Activated CD4-positive, alpha-beta T cell treated with anti-CD3 and anti-CD28 coated beads for 24 hours (primary cell): ENCODE measurements at places on chromosomes 6 and 20.

DNA sequence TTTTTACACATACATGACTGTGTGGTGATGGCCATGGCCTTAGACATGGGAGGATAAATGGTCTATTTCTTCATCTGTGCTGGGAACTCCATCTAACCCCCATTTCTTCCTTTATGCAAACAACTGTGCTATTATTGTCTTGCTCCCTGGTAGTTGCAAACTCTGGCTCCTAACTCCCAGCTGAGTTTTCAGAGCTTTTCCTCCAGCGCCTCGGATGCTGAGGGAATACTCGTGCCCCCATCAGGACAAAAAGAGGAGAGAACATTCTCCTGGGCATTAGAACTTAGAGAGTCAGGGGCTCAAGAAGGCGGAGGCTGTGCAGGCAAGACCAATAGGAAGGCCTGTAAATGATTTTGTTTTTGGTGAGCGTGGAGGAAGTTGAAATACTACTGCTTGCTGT, 2.1 kb downstream of the DAAM2 start:
- no peak for DNase-seq

GRCh38 chr20:63177134-63177784, 38.7 kb downstream of the YTHDF1 start:
- DNase-seq, result no peak

- no peak for DNase-seq
These were observed 55.3 kb upstream of the GPR6 start for GRCh38 chr6:109922851-109923250.

DNA sequence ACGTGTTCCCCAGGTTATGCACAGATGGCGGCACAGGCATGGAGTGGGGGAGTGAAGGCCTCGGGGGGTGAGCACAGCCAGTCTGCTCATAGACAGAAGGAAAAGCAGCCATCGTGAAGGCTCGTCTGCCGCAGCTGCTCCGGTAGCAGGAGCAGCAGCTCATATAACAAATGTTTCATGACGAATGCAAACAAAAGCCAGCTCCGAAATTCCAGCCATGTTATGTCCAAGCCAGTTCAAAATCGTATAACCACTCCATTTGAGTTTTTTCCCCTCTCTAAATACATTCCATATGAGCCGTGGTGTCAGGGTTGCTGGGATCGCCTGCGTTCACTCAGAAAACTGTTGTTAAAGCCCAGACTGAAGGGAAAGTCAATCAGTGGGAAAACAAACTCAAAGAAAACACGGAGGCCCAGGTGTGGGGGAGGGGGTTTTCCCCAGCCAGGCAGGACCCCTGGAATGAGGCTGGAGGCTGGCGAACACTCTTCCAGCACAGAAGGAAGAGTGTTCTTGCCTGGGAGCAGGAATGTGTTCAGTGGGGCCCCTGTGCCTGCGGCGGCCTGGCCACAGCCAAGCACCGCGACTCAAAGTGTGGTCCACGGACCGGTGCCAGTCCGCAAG, 280.4 kb upstream of the TAB2 start:
- no peak for DNase-seq

GRCh38 chr20:46087161-46087560, 2.6 kb downstream of the NCOA5 start:
- DNase-seq, result no peak

- no peak for DNase-seq
These were observed 170.2 kb upstream of the PMEPA1 start for GRCh38 chr20:57879779-57880570.

DNA sequence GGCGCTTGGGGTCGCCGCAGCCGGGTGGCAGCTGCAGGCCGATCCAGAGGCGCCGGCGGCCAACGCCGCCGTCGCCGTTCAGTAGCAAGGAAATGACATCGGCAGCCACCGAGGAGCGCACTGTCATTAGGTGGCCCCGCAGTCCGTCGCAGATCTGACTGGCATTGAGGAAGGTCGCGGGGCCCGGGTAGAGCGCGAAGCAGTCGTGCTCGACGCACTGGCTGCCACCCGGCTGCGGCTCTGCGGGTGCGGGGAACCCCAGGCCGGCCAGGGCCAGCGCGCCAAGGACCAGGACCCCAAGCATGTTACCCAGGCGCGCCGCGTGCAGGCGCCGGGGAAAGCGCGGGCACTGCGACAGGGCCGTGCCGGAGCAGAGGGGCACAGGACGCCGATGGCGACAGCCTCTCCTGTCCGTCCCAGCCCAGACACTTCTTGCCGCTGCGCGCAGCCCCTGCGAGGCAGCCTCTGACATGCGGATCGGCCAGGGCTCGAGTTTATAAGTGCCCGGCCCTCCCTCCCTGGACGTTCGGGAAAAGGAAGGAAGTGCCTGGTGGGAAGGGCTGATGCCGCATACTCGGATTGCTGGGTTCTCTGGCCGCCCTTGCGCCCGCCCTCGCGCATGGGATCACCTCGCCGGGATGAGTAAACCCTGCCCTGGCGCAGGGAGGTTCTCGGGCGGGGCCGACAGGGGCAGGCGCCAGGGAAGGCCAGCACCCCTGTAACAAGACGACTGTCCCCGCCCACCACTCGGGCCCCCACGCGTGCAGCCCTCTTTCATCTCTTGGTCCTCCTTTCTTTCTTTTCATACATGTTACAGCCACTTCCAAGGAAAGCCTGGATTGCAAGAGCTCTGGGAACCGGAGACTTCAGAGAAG, at the start of gene THBD:
THBD (minus strand) TSS at position 472 of the 875 bp plus-strand sequence; CDS start at position 304, 168 bp downstream.
- no peak for DNase-seq

GRCh38 chr6:157019115-157019641, 242.0 kb downstream of the ARID1B start:
- no peak for DNase-seq

DNA sequence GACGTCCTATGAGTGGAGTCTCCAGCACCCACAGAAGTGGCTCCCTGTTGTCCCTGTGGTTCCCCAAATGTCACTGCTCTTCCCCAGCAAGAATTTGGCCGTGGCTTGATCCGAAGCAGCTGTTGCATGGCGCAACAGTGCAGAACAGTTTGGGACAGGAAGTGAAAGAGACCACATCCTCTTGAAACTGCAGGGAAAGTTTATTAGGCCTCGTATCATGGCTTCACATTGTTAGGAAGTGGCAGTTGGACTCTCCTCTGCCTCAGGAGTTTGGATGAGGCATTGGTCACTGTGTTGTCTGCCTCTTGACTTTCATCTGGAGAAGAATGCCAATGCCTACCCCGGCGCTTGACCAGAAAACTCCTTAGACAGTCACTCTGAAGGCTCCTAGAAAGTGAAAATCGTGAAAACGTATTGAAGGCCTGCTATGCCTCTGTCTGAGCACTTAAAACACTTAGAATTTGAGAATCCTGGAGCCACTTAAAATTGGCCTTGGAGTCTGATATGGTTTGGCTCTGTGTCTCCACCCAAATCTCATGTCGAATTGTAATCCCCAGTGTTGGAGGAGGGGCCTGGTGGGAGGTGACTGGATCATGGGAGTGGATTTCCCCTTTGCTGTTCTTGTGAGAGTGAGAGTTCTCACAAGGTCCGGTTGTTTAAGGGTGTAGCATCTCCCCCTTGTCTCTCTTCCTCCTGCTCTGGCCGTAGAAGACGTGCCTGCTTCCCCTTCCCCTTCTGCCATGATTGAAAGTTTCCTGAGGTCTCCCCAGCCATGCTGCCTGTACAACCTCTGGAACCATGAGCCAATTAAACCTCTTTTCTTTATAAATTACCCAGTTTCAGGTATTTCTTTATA, 334.9 kb upstream of the JARID2 start:
- no peak for DNase-seq

DNA sequence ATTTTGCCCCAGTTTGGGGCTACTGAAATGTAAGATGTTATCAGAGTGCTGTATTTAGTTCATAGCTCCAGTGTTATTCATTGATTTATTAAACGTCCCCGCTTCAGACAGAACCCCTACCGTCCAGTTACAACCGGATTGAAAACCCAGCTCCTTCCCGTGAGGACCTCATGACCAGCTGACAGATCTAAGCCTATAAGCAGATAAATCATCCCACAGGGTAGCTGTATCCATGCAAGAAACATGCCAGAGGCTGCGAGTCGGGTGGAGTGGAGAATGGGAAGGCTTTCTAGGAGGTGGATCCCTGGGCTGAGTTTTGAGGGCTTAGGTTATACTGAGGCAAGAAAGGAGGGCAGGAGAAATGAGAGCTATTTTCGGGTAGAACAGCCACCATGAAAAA, 260.0 kb downstream of the ARID1B start:
- no peak for DNase-seq

DNA sequence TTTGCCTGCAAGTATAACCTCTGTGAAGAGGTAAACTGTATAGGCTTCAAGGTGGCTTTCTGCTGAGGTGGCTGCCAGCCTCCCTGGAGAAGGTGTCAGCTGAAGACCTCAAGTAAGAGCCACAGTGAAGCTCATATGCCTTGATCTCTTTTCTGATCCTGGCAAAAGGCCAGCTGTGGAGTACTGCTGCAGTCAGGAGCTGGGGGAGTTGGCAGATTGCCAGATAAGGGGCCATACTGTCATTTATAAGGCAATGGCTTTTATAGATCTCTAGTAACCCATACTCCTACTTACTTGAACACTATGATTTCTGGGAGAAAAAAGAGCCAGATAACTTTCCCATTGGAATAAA, 8.8 kb upstream of the CEP85L start:
- no peak for DNase-seq

DNA sequence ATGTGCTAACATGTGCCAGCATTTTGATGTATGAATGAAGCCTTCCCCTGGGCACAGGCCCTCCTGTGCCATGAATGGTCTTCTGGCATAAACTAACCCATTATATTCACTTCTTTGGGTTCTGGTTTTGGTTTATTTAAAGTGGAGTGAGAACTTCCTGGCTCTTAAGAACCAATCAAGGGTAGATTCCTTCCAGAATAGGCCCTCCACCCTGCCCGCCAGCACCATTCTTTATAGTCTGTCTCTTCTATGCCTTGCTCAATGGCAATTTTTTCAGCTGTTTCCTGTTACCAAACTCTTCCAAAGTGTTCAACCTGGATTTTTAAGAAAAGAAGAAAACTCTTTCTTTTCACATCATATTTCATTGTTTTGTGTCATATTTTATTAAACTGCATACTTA, 44.1 kb downstream of the VEGFA start:
- no peak for DNase-seq

DNA sequence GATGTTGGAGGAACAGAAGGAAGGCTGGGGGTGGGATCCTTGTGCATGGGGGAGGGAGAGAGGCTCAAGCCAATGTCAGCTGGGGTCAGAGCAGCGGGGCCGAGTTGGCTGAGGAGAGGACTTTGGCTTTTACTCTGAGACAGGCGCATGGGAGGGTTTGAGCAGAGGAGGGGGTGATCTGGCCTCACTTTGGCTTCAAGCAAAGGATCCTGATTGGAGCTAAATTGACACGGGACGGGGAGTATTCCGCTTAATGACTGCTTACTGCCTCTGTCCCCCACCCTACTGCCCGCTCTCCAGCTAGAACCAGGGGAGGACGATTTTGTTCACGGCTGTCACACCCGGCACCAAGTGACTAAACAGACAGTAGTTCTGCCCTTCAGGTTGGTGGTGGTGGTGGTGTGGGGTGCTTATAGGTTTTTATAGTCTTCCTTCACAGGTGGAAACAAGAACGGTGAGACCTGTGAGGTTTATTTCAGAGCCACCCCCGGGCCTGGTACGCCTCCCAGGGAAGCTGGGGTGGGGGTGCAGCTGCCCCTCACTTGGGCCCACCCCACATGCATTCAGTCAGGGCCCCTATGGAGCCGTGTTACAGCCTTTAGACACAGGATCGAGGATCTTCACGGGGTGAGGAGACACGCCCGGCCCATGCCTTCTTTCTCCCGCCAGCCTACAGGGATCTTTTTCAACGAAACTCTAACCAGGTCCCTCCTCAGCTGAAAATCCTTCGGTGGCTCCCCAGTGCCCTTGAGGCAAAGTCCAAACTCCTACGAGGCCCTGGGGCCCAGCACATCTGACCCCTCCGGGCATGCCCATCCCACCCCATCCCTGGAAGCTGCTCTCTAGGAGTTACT, 1.3 kb upstream of the SNAI1 start:
- DNase-seq, result no peak

DNA sequence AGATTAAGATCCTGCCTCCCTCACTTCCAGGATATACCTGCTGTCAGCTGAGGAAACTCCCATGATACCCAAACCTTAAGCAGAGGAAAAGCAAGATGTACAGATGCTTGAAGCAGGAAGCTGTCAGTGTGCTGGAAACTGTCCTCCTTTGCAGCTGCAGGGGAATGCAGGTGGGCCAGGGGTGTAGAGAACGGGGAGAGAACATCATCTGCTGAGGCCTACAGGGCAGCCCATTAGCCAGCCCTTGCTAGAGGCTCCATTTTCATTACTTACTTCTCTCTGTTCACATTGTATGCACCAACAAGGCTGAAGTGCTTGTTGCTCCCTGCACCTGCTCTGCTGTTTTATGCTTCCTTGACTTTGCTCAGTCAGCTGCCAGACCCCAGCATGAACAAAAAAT, 119.1 kb downstream of the PRND start:
- no peak for DNase-seq

- no peak for DNase-seq
These were observed 73.0 kb upstream of the KCNG1 start for GRCh38 chr20:51095633-51096521.

GRCh38 chr20:23126281-23127061, 40.3 kb upstream of the CD93 start:
- no peak for DNase-seq

GRCh38 chr6:143754204-143754603, 76.4 kb downstream of the PHACTR2 start:
- no peak for DNase-seq

GRCh38 chr6:31577579-31577966, 2.2 kb downstream of the TNF start:
- DNase-seq, result no peak

DNA sequence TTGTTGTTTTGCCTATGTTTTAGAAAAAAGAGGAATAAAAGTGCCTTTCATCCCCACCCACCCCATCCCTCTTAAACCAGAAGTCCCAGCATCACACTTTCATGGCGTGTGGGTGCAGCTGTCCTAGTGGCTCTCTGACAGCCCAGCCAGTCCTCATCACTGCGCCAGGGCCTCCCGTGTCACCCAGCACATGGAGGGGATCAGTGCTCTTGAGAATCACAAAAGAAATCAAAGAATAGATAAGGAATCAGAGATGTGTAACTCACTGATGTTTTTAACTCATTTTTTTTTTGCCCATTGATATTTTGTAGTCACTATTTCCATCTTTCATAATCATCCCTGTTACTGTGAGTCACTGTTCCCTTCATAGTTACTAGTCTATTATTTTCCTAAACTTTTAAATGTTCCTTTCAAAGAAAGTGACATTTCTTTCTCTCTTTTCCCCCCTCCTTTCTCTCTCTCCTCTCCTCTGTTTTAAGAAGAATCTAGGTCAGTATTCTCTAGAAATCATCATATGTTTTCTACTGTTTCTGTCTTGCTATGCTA, 78.6 kb downstream of the AIG1 start:
- DNase-seq, result no peak

- DNase-seq, result no peak
These were observed 31.2 kb downstream of the KCNQ5 start for GRCh38 chr6:72653026-72653425.

DNA sequence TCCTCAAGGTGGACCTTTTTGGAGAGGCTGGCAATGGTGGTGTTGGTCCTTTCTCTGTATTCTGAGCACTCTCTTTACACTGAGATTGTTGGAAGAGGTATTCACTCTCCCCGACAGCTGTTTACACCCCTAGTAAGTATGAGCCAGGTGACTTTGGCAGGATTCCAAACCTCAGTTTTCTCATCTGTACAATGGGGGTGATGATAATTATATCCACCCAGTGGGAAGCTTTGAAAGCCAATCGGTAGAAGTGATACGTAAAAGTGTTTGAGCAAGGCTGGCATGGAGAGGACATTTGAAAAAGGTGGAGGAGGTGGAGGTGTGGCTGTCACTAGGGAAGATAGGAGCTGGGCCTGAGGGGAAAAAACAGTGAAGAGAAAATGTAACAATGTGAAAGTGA, 35.5 kb downstream of the ISM1 start:
- no peak for DNase-seq

GRCh38 chr6:134550604-134551003, 232.7 kb upstream of the SGK1 start:
- no peak for DNase-seq
